ENCODE measurements at places on chromosomes 11 and 22.
A peak's percentile ranks its signal among the peaks of the same experiment; 100 is the strongest.

DNA sequence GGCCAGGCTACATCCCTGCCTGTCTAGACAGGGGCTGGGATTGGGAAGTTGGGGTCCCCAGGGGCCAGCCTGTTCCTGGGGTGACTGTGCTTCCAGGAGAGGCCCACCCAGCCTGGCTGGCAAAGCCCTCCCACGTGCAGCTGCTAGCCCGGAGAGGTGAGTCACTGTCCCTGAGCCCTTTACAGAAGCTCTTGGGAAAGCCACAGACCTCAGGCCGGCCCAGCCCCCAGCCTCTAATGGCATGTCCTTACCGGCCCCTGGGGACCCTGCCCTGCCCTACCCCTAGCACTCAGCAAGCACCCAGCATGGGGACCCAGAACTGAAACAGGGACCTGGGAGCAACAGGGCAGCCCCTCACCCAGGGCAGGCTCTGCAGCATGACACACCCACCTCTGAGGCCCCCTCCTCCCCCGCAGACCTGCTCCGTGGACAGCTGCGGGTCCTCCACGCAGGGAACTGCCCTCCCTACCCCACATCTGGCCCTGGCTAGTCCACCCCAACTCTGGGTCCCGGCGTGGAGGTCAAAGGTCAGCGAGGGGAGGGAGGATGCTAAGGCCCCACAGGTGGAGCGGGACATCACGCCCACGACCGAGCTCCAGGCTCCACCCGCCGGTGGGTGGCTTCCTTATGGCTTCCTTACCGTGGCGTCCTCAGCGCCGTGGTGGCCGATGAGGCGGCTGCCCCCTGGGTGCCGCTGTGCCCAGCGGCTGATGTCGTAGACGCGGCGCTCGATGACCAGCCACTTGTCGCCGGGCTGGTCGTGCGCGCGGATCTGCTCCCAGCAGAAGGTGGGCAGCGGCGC is 615 bp downstream of the FADS3 start:
- peak; percentile 80 for DNase-seq

DNA sequence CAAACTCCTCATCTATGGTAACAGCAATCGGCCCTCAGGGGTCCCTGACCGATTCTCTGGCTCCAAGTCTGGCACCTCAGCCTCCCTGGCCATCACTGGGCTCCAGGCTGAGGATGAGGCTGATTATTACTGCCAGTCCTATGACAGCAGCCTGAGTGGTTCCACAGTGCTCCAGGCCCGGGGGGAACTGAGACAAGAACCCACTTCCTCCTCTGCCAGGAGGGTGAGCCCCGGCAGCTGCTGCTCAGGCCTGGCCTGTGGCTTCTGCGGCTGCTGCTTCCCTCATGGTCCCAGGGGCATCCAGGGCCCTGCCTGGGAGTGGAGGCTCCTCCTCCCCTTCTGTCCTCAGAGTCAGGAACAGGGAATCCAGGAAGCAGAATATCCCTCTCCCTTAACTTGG is 98.4 kb downstream of the ZNF280B start:
- peak; percentile 3 for DNase-seq

- no peak for DNase-seq
These were observed 114.1 kb downstream of the FAR1 start for GRCh38 chr11:13782390-13783075.

GRCh38 chr22:28728621-28729313 is 12.9 kb downstream of the CHEK2 start:
- no peak for DNase-seq

- DNase-seq, result peak; percentile 88
These were observed at the start of gene PNPLA3 for GRCh38 chr22:43923631-43924464. Gene PNPLA3 (plus strand): TSS chr22:43923805. CDS start chr22:43923912, 107 bp downstream.

- DNase-seq, result peak; percentile 26
These were observed 73.2 kb downstream of the KIAA1671 start for GRCh38 chr22:25025491-25026400.

DNA sequence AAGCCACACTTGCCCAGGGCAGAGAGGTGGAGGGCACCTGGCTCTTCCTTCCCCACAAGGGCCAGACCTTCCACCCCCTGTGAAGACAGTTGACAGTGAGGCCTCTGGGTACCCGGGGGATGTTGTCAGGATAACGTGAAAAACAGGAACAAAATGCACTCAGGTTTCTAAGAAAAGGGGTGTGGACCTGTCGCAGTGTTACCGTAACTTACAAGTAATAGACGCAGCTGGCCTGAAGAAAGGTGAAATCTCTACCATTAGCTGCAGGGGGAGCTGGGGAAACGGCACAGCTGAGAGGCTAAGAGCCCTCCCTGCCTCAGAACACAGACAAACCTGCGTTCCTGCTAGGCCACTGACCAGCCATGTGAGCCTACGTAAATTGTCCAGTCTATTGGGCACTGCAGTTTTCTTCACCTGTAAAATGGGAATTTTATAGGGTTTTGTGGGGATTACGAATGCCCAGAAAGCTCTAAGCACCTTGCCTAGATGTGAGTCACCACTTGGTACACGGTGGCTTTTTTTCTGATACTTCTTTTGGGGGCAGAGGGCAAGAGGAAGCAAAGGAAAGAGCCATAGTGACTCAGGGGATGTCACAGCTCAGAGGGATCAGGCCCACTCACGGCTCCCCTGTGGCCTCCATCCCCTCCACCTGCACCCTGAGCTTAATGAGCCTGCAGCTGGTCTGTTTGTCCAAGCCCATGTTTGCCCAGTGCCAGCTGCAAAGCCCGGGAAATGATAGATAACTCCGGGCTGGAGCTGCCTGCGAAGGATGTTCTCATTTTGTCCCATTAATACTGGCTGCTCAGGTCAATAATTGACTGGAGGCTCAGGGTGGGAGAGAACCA is 18.4 kb upstream of the CABP7 start:
- DNase-seq, result peak; percentile 9

- no peak for DNase-seq
These were observed 12.0 kb downstream of the FAM111A start for GRCh38 chr11:59154610-59155009.

GRCh38 chr11:7353100-7353499 is 101.4 kb downstream of the SYT9 start:
- peak; percentile 14 for DNase-seq

DNA sequence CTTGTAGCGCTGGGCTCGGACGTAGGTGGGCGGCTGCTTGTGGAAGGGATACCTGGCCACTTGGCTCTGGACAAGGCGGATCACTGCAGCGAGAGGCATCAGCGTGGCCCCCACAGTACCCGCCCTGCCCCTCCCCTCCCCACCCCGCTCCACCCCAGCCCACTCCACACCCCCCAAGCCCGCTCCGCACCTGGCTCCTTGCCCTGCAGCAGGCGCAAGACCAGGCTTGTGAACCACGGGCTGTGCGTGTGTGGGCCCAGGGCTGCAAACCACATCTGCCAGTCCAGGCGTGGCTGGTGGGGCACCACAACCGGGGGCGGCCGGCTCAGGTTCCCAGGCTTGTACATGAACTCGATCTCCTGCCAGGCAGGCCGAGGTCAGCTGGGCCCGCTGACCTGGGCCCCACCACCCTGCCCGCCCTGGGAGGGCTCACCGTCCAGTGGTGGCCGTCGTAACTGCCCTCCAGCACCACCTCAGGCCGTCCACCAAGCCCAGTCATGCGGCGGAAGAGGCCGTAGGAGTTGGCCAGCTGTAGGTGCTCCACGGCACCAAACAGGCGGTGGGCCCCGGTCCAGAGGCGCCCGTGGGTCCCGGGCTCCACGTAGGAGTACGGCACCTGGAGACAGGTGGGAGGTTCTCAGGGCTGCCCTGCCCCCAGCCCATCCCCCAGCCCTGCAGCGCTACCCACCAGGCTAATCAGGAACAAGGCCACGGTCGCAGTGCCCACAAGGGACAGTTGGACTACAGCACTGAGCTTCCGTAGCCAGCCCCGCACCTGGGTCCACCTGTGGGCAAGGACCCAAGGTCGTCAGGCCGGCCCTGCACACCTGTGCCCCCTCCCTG is 2.9 kb downstream of the LMF2 start:
- DNase-seq, result no peak

GRCh38 chr22:26259510-26259909 is 90.2 kb downstream of the SEZ6L start:
- DNase-seq, result peak; percentile 36

DNA sequence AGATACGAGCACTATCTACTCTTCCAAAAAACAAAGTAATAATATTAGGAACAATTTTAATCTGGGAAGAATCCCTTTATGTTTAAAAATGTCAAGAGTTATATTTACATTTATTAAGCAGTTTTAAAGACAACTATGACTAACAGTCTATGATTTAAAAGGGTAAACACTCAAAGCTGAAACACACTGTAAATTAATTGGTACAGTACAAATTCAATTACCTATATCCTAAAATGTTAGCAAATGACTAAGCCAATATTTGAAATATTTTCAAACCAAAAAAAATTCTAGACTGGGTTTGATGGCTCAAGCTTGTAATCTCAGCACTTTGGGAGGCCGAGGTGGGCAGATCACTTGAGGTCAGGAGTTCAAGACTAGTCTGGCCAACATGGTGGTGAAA is 36.0 kb upstream of the CHRNA10 start:
- DNase-seq, result peak; percentile 26

- no peak for DNase-seq
These were observed 7.4 kb upstream of the SLC22A12 start for GRCh38 chr11:64583296-64584262.

GRCh38 chr22:25373961-25374360 is 154.5 kb downstream of the CRYBB2 start:
- DNase-seq, result no peak

DNA sequence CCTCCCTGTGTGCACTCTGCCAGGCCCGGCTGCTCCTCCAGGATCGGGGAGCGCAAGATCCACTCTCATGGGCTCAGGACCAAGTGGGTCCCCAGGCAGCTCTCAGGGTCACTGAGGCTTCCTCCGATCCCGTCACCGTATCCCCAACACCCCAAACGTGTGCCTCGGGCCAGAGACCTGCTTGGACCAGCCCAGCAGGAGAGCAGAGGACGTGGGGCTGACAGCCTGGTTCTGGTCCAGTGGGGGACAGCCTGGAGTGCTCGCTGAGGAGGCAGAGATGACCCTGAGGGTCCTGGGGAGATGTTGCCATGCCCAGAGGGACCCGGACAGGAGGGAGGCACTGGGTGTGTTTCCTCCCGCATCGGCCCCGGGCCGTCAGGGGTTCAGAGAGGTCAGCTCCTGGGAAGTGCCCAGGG is 1402.6 kb downstream of the BRD1 start:
- DNase-seq, result no peak

GRCh38 chr22:43407591-43407990 is 4.2 kb upstream of the MPPED1 start:
- DNase-seq, result no peak

DNA sequence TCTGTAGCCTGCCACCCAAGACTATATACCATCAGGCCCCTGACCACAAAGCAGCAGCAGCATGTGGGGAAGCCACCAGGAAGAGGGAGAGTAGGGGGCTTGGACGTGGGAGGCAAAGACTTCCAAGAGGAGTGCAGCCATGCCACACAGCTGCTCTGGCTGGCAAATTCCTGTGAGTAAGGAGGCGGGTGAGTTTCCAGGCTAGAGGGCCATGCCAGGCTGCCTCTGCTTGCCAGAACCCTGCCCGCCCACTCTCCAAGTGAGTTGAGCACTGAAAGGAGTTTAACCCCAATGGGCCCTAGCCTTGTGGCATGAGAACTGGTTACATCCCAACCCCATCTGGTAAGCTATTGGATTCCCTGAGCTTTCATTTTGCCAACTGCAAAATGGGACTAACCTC is 4.7 kb upstream of the DGAT2 start:
- DNase-seq, result no peak

GRCh38 chr11:2445746-2446551 is 1.1 kb downstream of the KCNQ1 start:
- DNase-seq, result no peak

GRCh38 chr22:37419969-37420685 is 7.2 kb downstream of the ELFN2 start:
- no peak for DNase-seq

DNA sequence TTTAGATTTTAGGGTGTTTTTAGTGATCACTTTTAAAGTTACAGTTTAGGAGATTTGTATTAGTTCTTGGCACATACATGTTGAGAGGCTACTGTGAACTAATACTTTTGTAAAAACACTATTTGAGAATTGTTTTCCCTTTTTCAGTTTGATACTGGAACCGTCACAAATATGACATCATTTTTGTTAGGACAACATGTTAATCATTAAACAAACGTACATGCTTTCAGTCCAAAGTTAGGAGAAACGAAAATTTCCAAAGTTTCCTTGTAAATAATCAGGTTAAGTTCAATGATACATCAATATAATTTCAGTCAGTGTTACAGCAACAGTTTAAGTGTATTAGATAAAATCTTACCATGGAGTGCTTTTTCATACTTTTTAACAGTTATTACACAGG is 53.1 kb downstream of the SPECC1L start:
- DNase-seq, result no peak

GRCh38 chr22:22880645-22881044 is 7.0 kb upstream of the IGLL5 start:
- no peak for DNase-seq

DNA sequence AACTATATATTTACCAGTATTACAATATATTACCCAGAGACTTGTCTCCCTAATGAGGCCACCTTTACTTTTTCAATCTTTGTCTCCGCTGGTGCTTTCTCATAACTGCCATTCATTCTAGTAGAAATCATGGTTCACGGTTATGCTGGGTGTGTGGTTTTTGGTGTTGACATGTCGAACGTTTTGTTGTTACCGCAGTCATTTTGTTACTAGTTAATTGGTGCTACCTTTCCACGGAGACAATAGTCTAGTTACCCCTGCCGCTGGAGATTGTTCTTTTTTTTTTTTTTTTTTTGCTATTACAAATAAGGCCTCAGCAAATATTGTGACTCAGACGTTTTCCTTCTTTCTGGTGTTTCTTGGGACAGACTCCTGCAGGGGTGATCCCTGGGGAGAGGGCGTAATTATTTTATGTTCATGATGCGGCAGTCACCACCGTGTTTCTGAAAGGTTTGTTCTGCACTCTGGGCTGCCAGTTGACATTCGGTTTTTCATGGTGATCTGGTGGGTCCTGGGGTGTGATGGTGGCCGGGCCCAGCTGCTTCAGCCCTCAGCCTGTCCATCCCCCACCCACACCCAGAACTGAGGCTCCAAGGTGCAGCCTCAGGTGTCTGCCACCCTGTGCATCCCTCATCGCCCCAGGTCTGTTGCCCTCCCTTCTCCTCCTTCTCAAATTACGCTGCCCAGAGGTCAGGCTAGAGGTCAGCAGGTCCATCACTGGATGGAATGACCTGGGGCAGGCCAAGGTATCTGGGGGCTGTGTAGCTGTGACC is 28.6 kb downstream of the LRP5 start:
- peak; percentile 44 for DNase-seq

- no peak for DNase-seq
These were observed 22.3 kb upstream of the MMP20 start for GRCh38 chr11:102647430-102647829.

GRCh38 chr11:60097189-60097588 is 8.7 kb downstream of the MS4A2 start:
- DNase-seq, result no peak
